ENCODE measurements at places on chromosomes 11 and 22. TPM values are rescaled to one million over a fixed set of nuclear protein-coding genes. Genes with fewer than 3 reads are reported as not detected.

Gene MS4A14
- total RNA-seq, result 0.11 TPM

Gene P2RY6
- not detected for total RNA-seq

Gene KRTAP5-1
- total RNA-seq, result not detected

Gene STK33
- total RNA-seq, result 0.74 TPM

Gene CCDC116
- 2.0 TPM for total RNA-seq

Gene OR4X1
- not detected for total RNA-seq

Gene TNNT3
- total RNA-seq, result not detected

Gene SPDYC
- total RNA-seq, result not detected

Gene CABP4
- 2.2 TPM for total RNA-seq

Gene VSTM5
- total RNA-seq, result not detected

GRCh38 chr11:61325649-61326414 is 7.1 kb downstream of the DDB1 start:
- no peak for DNase-seq

GRCh38 chr11:1335811-1336761 is 26.7 kb upstream of the TOLLIP start:
- peak; percentile 82 for DNase-seq

GRCh38 chr11:120037111-120037510 is 100.8 kb downstream of the TRIM29 start:
- DNase-seq, result no peak

- DNase-seq, result no peak
Measured at GRCh38 chr22:50544746-50545253, 899 bp upstream of the KLHDC7B start.

- DNase-seq, result no peak
Measured at GRCh38 chr11:3021125-3021524, 29.0 kb upstream of the NAP1L4 start.

DNA sequence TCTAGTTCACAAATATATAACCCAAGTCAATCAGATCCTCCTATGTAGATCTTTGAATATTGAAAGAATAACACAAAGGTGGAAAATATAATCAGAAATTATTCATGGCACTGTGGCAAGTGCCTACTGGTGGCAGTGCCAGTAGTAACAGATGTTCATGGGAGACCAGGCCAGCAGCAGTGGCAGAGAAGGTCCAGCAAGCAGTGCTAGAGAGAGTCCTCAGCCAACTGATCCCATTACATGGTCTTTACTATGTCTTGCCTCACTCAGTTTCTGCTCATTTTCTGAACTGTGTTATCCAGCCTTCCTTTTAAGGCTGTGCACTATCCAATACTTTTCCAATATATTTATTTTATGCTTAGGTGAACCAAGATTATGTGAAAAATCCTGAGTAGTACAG is 124.9 kb downstream of the MRTFA start:
- no peak for DNase-seq

GRCh38 chr22:23182309-23183060 is 2.2 kb downstream of the BCR start:
- no peak for DNase-seq

DNA sequence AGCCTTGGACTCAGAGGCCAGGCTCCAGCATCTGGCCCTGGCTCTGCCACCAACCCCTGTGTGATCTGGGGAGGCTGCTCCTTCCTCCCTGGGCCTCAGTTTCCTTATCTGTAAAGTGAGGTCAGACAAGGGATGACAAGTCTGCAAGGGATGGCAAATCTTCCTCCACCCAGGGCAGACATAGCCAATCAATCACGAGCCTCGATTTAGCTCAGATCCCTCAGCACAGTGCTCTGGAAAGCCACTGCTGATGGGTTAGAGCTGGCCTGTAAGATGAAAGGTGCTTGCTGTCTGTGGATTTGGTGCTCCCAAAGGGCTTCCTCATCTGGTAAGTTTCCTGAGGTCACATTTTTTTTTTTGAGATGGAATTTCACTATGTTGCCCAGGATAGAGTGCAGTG is 20.2 kb downstream of the NPTXR start:
- no peak for DNase-seq

DNA sequence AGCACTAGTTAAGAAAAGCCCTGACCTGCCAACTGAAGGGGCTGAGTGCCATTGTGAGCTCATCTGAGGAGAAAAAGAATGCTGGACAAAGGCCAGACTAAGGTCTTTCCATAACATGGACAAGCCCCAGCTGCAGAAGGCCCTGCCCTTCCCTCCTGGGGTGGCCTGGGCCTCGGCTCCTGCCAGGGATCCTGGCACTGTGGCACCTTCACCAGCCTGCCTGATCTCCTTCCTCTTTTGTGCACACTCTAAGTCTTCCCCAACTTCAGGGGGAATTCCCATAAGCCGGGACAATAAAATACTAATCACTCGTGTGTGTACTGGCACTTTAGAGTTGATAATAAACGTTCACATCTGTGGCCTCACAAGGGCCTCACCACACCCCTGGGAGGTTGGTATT is 9.9 kb downstream of the TMPRSS13 start:
- DNase-seq, result no peak

GRCh38 chr11:40401132-40401853 is 1058.2 kb downstream of the LRRC4C start:
- DNase-seq, result no peak

GRCh38 chr22:38243007-38243765 is 29.6 kb downstream of the TMEM184B start:
- no peak for DNase-seq

GRCh38 chr11:12691473-12691872 is 17.3 kb downstream of the TEAD1 start:
- DNase-seq, result no peak

DNA sequence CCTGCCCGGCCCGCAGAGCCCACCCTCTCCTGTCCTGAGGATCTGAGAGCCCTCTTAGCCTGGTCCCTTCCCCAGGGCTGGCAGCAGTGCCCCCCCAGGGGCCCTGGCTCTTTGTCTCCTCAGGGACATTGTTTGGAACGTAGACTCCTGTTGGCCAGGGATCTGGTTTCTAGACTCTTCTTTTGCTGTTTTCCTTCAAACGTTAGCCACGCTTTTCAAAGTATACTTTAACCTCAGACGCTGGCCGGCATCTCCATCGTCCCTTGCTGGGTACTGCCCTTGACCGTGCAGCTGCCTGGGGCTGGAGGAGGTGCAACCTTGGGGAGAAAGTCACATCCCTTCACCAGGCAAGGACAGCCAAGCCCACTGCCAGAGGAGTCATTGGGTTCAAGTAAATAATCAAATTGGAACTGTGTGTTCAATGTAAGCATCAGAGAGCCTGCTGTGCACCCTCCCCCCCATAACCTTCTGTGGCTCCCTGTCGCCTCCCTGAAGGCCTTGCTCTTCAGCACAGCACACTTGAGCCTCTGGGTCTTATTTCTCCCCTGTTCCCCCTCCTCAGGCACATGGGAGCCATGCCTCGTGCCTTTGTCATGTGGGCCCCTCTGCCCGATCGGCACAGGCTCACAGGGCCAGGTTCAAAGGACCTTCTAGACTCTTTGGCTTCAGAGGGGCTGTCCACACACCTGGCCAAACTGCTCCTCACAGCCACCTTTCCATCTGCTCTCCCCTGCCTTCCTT is 21.8 kb upstream of the WNT7B start:
- no peak for DNase-seq

DNA sequence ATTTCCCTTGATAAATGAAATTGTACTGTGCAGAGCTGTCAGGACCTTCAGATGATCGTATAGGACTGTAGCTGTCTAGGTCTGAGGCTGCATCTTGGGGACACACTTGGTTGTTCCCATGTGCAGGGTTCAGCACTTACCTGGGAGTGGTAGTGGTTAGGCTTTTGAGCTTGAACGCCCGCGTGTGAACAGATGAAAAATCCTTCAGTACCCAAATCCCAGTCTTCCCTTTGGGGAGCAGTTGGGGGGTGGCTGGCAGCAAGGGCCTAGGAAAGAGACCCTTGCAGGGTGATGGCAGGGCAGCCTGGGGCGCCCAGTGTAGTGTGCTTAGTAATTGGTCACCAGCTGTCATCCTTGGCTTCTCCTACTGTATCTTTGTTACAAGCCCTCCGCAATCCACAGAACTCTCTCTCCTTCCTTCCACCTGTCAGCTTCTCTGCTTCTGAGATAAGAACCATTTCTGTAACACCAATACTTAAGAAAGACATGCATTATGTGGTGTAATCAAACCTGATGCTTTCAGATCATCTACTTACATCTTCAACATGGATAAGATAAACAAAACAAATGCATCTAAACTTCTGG is 64.6 kb downstream of the MORC2 start:
- DNase-seq, result no peak

DNA sequence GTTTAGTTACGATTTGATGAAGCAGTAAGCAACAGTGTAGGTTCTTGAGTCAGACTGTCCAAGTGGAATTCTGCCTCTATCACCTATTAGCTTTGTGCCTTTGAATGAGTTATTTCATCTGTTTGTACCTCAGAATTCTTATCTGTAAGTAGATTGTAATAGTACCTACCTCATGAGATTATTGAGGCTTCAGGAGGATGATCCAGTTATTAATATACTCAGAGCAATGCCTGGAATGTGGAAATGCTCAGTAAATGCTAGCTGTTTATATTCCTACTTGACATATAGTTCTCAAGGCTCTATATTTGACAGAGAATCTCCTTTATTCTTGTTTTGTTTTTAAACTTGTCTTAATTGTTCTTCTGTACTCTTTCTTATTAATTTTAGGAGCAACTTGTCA is 70.1 kb downstream of the SFI1 start:
- no peak for DNase-seq

DNA sequence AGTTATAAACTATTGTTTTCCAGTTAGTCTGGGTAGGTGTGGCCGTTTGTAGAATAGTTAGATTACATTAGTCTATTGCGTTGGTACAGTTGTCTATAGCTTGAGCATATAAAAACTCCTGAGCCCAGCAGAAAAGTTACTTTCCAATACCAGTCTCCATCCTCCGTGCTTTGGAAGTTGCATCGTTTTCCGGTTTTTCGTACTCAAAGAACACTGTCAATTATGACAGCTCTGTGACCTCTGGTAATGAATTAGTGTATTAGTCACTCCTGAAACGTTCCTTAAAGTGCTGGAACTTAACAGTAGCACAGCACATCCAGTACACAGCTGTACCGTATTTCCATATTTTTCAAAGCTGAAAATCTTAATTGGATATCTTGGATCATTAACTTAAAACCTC is 808 bp upstream of the MSANTD2 start:
- DNase-seq, result no peak

DNA sequence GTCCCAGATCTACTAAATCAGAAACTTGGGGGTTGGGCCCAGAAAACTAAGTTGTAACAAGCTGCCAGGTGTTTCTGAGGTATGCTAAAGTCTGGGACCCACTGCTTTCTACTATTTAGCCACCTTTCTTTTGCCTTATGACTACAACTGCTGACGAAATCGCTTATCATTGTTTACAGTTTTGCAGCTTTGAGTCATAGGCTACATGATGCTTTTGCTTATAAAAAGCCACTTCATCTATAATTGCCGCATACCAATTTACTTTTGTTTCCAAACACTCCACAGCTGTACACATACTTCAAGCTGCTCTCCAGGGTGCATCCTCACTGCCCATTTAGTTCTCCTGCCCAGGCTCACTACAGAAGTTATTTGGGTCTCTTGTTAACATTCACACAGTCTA is 144.7 kb downstream of the ENTHD1 start:
- DNase-seq, result no peak

DNA sequence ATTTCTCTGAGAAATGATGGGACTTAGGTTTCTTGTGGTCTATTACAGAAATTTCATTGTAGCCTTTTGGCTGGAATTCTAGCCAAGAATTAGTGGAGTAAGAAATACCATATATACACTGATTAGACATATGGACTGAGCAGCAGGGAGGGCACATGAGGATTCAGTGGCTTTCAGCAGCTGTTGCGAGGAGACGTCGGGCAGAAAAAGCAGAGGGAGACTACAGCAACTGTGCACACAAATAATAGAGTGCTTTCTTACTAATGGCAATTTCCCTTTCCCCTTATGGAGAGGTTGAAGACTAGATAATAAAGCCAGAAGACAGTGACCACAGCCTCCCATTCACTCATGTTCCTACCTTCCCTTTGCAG is 35.4 kb upstream of the CCDC34 start:
- DNase-seq, result no peak

DNA sequence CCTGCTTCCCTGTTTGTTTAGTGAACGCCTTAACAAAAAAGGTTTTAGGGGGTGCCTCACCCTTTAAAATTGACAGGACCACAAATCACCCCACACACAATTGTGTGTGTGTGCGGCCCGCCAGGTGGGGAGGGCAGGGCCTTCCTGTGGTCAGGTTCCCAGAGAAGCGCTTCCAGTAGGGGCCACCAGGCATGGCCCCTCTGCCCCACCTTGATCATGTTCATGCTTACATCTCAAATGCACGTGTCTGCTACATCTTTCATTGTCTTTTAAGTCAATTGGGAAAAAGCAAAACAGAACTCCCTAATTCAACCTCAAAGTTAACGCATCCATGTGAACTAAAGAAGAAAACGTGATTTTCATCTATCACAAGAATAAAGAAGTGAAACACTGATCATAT is 1335.3 kb downstream of the TBC1D22A start:
- DNase-seq, result no peak

GRCh38 chr11:88307749-88308425 is 29.6 kb downstream of the CTSC start:
- no peak for DNase-seq

GRCh38 chr11:13962562-13963168 is at the start of gene SPON1:
Gene SPON1 (plus strand): TSS chr11:13962723. CDS start chr11:13962905, 182 bp downstream.
- DNase-seq, result no peak

DNA sequence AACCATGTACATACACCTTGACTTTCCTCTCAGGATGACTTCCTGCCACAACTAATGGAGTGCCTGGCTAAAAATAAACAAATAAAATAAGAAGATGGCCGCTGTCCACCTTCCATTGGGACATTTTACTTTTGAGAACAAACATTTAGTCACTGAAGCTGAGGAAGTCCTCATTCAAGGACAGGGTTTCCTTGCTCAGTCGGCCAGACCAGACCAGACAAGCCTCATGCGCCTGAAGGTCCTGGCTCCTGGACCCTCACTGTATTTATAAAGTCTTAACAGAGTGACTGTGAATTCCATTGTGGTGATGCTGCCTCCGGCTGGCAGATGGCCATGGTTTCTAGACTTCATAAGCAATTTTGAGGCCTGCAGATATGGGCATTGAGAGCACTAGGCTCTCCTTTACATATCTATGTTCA is 114.5 kb downstream of the MAML2 start:
- no peak for DNase-seq

GRCh38 chr11:76025068-76025467 is 181.2 kb downstream of the WNT11 start:
- DNase-seq, result no peak

DNA sequence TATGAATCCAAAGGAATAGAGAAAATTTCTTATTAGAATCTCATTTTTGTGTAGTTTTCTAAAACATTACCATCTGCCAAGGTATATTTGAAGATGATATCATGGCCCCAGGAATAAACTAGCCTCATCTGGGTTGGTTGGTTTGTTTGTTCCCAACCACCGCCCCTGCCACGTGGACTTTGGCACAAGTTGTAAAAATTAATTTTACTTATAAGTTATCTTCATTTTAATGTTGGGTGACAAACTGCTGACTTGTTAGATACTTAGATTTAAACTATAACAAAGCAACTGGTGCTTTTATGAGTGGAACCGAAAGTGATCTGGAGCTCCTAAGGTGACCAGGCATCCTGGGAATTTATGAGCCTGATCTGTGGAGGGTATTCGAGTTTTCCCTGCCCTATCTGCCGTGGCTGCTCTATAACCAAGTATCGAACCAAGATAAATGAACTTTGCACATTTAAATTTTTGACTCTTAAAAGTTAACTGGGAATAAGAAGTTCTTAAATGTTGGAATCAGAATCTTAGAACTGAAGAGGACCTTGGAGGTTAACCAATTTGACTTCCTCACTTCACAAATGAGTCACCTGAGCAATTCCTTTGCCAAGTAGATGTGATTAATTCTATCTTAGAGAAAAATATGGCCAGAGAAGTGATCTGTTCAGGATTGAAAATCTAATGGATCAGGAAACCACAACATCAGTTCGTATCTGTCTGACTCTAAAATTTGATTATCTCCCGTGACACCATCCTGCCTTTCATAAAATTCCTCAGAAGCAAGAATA is 129.1 kb upstream of the ARHGAP42 start:
- DNase-seq, result no peak

All from natural killer cell treated with Interleukin-12 subunit alpha and Interleukin-12 subunit beta and Interleukin-15 and Interleukin-18, amount 100 ng/mL, for 72 hours (primary cell).